ENCODE measurements at places on chromosomes 5 and 9. TPM values are rescaled to one million over a fixed set of nuclear protein-coding genes. Genes with fewer than 3 reads are reported as not detected.

The SOX30 gene
- total RNA-seq = not detected

The PDE6A gene
- not detected for total RNA-seq

The GGTA1 gene
- total RNA-seq = not detected

The GLRA1 gene
- not detected for total RNA-seq

All from placental pericyte (primary cell).